ENCODE measurements at places on chromosomes 13 and 19.
A peak's percentile ranks its signal among the peaks of the same experiment; 100 is the strongest.

GRCh38 chr13:109870696-109871370 is 84.5 kb upstream of the IRS2 start:
- no peak for DNase-seq

- no peak for DNase-seq
Observed at GRCh38 chr19:2354670-2355069, 5.4 kb upstream of the TMPRSS9 start.

DNA sequence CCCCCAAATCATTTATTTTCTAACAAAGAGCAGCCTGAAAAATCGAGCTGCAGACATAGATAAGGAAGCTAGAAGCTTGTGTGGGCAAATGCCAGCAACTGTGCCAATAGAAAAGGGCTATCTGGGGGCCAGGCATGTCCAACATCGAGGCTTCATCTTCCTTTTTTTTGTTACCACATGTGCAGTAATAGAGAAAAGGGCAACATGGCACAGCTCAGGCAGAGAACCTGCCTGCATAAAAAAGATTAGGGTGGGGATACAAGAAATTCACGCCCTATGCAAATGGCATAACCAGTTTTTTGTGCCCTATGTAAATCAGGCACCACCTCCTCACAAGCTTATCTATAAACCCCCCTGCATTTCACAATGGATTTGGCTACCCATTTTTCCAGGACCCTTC is 60.4 kb upstream of the ABCC4 start:
- DNase-seq, result no peak

- no peak for DNase-seq
Observed at GRCh38 chr13:39306639-39307589, 268.7 kb downstream of the NHLRC3 start.

GRCh38 chr13:24249624-24250023 is 59.8 kb upstream of the C1QTNF9 start:
- DNase-seq, result no peak

DNA sequence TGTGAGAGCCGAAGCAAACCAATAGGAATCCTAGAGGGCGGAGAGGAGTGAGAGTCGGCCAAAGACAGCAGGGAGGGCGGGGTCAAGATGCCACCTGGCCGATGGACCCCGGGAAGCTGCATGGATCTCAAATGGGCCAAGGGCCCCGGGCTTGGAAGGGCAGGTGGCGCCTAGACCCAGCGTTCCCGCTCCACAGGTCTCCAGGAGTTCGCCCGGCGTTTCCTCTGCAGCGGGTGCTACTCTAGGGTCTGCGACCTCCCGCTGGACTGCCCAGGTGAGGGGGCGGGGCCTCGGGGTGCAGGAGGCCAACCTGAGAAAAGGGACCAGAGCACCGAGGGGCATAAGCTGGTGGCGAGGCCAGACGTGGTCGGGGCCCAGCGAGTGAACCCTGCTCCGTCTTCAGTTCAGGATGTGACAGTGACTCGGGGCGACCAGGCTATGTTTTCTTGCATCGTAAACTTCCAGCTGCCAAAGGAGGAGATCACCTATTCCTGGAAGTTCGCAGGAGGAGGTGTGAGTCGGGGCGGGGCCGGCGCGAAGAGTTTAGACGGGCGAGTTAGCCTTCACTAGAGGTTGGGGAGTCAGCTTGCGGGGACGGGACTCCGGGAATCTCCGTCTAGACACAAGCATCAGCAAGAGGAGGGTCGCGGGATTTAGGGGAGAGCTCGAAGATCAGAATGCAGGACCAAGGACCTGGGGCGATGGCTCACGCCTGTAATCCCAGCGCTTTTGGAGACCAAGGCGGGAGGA is 9.9 kb downstream of the SPACA6 start:
- DNase-seq, result no peak

DNA sequence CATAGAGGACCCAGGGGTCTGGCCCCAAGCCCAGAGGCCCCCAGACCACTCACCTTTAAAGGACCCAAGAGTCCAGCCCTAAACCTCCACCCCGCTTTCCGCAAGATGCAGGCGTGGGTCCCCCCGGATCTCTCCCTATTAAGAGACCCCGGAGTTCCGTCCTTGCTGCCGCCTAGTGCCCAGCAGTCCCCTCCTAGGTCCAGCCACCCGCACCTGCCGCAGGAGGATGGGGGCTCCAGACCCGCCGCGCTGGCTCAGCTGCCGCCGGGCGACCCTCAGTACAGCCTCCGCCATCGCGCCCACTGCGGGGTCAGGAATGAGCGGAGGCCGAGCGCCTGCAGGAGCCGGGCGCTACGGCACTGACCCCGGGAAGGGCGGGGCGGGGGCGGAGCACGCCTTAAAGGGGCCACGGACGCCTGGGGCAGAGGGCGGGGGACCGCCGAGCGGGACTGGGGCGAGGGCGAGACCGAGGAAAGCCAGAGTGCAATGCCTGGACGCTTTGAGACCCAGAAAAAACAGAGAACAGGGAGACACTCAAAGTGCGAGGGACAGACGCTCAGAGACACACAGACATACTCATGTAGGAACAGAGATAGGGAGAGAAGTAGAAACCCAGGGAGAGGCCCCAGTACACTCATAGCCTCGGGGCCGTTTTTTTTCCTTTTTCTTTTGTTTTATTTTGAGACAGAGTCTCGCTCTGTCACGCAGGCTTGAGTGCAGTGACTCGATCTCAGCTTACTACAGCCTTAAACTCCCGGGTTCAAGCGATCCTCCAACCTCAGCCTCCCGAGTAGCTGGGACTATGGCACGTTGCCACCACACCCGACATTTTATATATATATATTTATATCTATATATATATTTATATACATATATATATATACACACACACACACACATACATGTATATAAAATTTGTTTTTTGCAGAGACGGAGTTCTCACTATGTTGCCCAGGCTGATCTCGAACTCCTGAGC is at the start of gene ETHE1:
Gene ETHE1 (minus strand): TSS at position 318 of the 976 bp plus-strand sequence. CDS start 24 bp downstream, at position 294.
- peak; percentile 82 for DNase-seq

GRCh38 chr19:45322311-45322710 is 364 bp downstream of the CKM start:
- DNase-seq, result no peak

DNA sequence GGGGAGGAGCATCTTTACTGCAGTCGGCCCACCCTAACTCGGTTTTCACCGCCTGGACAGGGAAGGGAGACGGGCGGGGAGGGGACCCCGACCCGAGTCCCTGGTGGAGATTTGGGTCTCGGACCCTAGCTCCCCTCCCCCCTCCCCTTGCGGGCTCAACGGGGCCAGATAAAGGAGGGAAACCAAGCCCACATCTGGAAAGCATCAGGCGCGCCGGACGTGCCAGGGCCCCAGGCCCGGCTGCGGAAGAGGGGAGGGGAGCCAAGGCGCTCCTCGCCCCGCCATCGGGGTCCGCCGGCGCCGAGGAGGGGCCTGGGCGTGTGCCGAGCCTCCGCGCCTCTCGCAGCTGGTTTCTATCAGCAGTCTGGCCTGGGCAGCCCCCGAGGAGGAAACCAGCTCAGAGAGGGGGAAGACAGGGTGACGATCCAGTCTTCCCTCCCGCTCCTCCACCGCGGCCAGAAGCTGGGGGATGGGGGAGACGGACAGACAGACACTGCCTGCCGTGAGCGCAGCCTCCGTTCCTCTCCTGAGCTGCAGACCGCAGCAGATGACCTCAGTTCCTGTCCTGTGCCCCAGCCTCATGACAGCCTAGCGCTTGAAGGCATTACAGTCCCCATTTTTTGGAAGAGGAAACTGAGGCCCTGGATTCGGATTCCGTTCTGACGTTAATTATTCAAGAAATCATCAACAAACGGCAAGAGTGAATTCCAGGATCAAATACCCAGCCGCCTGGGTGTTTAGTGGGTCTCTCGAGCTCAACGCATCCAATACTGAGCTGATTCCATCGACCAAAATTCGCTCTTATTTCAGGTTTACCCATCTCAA is 3.6 kb upstream of the GNG8 start:
- DNase-seq, result peak; percentile 55

- DNase-seq, result no peak
Observed at GRCh38 chr19:58450856-58451357, 515 bp upstream of the ZNF324B start.

- DNase-seq, result no peak
Observed at GRCh38 chr19:29667901-29668341, 2.7 kb downstream of the PLEKHF1 start.

- DNase-seq, result no peak
Observed at GRCh38 chr19:33226550-33227241, 1.0 kb upstream of the SLC7A10 start.

- no peak for DNase-seq
Observed at GRCh38 chr19:41447732-41448332, 4.9 kb downstream of the ERICH4 start.

- DNase-seq, result peak; percentile 77
Observed at GRCh38 chr19:34430738-34431625, 2.8 kb downstream of the UBA2 start.

DNA sequence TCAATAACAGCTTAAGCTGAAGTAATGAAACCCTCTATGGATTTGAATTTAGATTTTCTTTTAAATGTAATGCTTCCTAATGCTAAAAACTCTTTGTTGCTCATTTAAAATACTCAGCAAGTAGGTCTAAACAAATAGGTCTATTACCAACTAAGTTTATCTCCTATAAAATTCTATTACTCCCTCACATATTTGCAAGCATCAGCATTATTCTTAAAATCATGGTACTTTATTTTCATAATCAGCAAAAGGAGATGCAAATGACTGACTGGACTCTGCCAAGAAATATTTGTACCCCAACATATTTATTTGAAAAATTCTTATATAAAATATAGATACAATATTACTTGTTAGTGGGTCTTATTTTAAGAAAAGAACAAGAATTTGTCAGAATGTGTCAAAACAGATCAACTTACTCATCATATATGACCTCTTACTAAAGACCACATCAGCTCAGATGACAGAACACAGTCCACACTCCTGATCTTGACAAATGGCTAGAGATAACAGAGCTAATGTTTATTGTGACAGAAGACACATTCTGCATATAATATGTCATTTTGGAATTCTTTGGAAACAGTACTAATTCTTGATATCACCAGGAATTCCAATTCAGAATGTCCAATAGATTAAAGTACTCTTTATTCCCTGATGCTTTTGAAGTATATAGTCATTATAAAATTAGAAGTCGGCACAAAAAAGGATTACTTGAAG is 704.6 kb upstream of the PCDH9 start:
- no peak for DNase-seq

DNA sequence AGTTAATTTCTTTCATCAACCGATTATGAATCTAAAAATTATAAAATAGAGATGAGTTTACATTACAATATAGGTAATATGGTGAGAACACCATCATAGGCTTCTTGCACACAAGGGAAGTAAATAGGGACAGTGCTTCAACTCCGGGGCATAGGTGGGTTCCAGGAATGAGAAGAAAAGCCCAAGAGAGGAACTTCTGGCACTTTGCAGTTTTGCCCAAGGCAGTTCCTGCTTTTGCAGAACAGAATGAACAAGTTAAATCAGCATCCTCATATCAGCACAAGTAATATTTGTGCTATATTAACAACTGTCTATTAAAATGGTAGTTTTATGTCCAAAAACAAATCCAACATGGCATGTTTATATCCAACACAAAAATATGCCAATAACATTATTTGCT is 60.1 kb downstream of the DACH1 start:
- no peak for DNase-seq

GRCh38 chr13:93774506-93774905 is 547.9 kb downstream of the GPC6 start:
- DNase-seq, result no peak

Data from HTR-8/SVneo (cell line).